ENCODE measurements at places on chromosomes 1 and 21.

- no peak for DNase-seq
These were observed 1.7 kb downstream of the RAB7B start for GRCh38 chr1:206001476-206001888.

DNA sequence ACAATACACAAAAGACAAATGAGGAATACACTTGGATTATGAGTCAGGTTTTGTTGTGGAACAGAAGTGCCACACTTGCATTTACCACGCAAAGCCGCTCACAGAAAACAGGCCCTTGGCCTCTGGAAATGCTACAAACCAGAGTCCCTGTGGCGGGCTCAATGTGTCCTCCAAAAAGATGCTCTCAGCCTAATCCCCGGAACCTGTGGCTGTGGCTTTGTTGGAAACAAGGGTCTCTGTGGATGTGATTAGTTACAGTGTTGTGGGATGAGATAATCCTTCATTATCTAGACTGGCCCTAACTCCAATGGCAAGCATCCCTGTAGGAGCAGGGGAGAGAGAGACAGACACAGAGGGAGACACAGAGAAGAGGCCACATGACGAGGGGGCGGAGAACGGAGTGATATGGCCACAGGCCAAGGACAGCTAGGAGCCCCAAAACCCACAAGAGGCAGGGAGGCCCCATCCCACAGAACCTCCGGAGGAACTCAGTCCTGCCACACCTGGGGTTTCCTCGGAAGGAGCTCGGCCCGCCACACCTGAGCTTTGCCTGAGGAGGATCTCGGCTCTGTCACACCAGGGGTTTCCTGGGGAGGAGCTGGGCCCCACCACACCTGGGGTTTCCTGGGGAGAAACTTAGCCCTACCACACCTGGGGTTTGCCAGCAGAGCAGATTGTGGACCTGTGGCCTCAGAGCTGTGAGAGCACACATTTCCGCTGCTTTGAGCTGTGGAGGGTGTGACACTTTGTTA lies 55.4 kb downstream of the NPHP4 start:
- no peak for DNase-seq

- no peak for DNase-seq
These were observed 67.9 kb downstream of the NOS1AP start for GRCh38 chr1:162137179-162137960.

DNA sequence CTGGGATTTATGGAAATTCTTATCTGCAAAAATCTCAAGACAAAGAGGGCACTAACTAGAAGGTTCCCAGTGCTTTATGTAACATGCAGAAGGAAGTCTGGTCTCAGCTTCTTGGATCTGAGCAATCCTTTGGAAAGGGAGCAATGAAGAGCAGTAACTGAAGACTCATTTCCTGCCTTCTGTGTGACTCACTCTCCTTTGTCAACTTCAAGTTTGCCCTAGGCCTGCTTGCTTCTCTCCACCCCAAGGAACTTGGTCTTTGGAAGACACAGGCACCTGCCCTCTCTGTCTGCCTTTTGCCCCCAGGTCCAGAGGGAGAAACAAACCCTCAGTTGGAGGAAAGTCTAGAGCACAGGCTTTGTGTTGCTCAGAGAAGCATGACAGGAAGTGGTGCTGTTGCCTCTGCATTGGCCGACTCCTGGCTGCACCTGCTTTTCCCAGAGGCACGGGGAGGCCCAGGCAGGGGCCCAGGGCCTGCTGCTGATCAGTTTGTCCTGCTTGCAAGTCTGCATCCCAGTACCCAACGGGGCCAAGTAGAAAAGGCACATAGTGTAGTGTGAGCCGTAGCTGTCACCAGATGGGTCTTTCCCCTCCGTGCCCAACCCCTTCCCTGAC lies 137.2 kb downstream of the DHRS3 start:
- peak; percentile 18 for DNase-seq

- DNase-seq = no peak
These were observed 40.2 kb downstream of the EDN2 start for GRCh38 chr1:41444246-41444645.
